ENCODE measurements at places on chromosomes 3 and 15.

DNA sequence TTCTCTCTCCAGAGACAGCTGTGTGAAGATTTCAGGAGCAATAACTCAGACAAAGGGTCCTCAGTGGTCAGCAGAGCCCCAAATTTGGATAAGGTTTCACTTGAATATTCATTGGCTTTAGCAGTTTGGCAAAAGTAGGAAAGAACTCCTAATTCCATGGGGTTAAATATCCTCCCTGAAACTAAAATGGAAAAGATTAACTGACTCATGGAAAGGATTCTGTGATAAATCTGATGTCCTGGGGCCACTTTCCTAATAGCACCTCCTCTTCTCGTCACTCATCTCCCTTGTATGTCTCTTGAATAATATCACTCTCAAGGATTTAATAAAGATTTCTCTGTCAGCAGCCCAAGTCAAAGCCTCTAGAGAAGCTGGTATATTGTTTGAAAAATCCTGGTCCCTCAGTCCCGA is 33.3 kb upstream of the TBC1D23 start:
- no peak for DNase-seq

GRCh38 chr3:197186887-197187588 is 111.4 kb downstream of the DLG1 start:
- peak; percentile 16 for DNase-seq

DNA sequence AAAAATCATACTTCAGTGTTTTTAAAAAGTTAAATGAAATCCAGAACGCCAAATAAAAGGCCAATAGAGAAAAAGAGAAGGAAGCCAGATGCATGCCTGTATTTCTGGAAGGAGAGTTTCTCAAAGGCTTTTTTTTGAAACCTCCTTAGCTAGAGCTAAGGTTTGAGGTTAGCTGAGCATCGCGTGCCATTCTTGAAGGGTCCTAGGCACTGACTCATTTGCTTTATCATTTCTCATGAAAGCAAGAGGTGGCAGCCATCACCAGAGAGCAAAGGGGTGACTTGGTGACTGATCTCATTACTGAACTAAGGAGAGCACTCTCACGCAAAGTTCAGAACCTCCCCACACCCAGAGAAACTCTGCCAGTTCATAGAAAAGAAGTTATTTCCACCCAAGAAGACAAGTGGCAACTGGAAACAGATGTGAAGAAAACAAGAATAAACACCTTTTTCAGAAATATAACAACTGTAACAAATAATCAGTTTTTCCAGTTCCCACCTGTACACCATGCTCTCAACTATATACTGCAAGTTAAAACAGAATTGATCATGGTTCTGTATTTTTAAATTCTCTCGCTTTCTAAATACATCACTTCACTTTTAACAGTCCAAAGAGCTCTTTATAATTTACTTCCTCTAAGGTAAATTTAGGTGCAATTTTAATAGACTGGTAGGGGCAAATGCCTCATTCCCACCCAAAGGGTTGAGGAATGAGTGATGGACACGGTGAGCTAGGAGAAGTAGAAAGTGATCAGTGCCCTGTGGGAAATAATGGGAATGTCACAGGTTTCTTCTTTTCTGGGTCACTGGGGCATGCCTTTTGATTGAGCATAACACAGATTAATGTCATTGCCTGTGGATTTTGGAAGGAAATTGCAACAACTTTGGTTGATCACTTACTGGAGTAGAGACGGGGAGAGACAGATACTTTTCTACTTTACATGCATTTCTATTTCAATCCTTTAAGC is 24.7 kb downstream of the GPR15 start:
- DNase-seq = no peak

DNA sequence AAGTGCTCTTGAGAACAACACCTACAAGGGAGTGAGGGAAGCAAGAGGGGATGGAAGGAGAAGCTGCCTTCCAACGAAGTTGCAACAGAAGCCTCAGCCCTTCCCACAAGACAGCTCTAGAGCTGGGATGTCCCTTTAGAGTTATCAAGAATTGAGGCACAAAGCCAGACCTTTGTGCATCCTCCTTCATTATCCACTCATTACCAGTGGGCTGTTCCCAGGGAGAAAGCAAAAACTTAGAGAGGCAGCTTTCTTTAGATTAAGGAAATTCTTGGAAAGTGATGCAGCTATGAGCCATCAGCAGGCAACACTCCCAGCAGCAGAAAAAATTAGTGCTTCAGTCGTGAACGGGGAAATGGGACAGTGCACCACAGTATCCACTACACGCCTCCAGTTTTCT is 10.6 kb upstream of the CD96 start:
- DNase-seq = no peak

DNA sequence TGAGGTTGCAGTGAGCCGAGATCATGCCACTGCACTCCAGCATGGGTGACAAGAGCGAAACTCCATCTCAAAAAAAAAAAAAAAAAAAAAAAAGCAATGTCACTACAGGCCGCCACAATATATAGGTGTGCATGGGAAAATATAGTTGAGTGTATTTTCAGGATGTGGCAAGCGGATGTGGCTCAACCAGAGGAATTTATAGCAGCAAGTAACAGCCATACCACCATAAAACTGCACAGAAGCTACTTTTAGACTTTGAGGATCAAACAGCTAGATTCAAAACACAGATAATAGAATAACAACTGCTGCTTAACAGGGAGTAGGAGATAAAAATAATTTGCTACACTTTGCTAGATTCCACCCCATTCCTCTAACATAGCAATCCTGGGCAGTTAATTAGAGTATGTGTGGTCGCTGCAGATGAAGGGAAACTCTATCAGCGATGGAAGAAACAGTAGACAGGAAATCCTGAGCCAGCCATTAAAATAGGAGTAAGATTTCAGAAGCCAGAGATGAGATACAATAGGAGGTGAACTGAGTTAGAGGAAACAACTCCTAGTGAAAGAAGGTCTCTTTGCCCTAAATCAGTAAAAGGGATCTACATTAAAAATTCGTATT is 318.7 kb upstream of the STT3B start:
- DNase-seq = no peak
